ENCODE measurements at places on chromosomes 3 and 15.

DNA sequence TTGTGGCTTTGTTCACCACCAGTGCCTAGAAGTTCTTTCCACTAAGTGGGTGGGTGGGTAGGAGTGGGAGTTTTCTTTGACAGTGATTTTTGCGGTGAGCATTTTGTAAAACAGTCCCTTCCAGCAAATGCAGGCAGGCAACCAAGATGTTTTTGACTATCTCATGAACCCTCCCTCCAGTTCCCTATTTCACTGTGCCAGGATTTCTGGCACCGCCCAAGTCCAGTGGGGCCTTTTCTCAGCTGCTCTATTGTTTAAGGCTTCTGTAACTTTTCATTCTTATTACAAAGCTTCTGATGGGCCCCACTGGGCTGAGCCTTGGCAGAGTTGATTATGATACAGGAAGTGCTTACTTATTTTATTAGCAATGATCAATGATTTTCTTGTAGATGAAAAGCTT, 236.0 kb downstream of the EDEM1 start:
- no peak for DNase-seq

- DNase-seq = no peak
Observed at GRCh38 chr3:37800022-37800551, 61.6 kb upstream of the CTDSPL start.

GRCh38 chr3:192082730-192083660, 622.0 kb downstream of the PYDC2 start:
- DNase-seq = no peak

DNA sequence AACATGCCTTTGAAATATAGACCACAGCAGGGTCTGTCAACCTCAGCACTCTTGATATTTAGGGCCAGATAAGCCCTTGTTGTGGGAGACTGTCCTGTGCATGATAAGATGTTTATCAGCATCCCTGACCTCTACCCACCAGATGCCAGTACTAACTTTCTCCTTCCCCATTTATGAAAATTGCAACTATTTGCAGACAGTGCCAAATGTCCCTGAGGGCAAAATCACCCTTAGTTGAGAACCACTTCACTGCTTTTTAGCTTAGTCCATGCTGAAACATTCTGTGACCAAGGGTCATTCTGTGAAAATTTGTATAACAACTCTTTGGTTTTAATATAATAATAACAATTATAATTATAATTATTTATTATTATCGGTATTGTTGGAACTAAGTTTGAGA, 1032.4 kb downstream of the MCTP2 start:
- no peak for DNase-seq

DNA sequence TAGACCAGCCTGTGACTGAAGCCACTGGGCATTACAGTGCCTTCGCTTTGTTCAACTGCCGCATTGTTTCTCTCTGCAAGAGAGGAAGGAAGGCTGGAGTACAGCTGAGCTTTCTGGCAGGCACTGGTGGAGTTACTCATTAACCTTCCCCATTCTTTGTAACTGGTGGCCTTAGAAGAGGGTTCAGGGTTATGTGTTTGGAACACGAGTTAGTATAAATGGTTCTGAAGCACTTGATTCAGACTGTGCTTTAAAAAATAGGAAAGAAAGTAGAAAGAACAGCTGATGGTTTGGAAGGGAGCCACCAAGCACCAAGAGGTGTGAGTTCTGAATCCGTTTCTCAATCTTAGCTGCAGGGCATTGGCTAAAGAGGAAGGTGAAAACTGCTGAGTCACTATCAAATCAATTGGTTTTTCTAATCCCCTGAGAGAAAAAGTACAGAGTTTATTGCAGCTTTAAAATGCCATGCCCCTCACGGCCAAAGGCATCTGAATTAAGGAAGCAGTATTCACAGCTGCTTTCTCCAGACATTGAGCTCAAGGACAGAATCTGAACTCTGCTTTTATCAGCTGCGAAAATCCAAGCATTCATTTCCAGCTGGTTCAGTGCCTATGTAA, 3.6 kb downstream of the HGD start:
- peak; percentile 14 for DNase-seq

DNA sequence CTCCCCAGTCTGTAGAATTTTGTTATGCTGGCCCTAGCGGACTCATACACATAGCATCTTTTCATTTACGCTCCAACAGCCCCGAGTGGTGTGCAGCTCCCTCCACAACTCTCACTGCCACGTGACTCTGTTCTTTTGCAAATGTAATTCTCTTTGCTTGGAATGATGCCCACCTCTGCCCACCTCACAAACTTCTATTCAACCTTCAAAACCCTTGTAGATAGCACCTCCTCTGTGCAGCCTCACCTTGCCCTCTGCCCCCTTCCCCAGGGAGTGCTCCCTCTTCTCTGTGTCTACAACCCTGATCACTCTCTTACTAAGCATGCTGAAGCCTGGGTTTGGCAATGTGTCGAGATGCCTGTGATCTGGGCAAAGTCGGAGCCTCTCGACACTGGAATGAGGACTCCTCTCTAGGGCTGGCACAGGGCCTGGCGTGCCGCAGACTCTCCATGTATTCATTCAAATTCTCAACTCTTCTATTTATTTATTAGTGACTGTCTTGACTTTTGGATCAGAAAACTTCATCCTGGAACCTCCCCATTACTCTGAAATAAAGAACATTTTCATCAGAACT, 73.5 kb downstream of the MGLL start:
- DNase-seq = no peak

- no peak for DNase-seq
Observed at GRCh38 chr15:33701304-33701696, 267.0 kb upstream of the CHRM5 start.

- DNase-seq = no peak
Observed at GRCh38 chr3:179000144-179000543, 71.5 kb downstream of the ZMAT3 start.

- DNase-seq = no peak
Observed at GRCh38 chr3:71646971-71647370, 63.4 kb upstream of the FOXP1 start.

- DNase-seq = peak; percentile 76
Observed at GRCh38 chr3:52238761-52239701, at the start of gene TWF2. TWF2 (minus strand) TSS chr3:52239158; CDS start chr3:52239016, 142 bp downstream.

GRCh38 chr3:122989856-122990575, 37.5 kb downstream of the SEMA5B start:
- no peak for DNase-seq

GRCh38 chr15:100349321-100349695, 7.5 kb upstream of the ADAMTS17 start:
- DNase-seq = no peak

- peak; percentile 85 for DNase-seq
Observed at GRCh38 chr15:66774001-66774814, 72.2 kb downstream of the SMAD6 start.

DNA sequence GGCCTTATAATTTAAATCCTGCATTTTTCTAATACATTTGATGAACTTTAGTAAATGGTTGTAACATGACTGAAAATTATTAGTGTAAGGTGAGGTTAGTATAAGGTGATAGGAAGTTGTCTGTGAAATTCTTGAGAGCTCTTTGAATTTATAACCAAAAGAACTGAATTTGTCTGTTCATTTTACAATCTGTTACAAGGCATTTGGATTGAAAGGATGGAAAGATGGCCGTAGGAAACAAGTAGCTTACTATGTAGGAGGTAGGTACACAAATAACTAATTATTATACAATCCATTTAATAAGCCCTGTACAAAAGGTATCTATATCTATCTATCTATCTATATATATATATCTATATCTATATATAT, 6.6 kb downstream of the DIPK2A start:
- DNase-seq = no peak

GRCh38 chr3:72065872-72066641, 281.1 kb upstream of the PROK2 start:
- DNase-seq = no peak

DNA sequence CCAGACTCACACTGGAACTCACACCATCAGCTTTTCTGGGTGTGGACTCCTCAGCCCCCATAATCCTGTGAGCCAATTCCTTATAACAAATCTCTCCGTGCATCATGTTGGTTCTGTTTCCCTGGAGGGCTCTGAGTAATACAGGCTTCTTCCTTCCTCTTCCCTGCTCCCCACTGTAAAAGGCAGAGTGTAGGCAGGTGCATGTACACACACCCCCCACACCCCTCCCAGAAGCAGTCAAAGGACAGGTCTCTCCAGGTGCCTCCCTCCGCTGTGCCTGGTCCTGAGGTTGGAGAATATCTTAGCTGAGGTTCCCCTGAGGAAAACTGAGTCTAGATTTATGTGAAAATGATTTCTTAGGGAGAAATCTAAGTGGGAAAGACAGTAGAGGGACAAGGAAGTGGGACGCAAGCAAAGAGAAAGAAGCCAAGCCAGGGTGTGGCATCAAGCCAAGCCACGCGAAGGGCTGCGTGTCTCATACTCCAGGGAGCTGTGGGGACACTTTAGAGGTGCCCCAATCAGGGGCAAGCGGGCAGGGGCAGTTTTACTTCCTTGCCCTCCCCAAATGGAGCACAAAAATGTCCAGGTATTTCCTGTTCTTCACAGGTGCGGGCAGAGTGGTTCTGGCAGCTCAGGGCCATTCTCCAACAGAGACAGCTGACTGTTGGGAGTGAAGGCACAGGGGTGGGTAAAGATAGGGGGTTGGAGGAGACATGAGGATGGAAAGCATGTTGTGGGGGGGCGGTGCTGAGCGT, 86.6 kb downstream of the HMG20A start:
- DNase-seq = no peak

DNA sequence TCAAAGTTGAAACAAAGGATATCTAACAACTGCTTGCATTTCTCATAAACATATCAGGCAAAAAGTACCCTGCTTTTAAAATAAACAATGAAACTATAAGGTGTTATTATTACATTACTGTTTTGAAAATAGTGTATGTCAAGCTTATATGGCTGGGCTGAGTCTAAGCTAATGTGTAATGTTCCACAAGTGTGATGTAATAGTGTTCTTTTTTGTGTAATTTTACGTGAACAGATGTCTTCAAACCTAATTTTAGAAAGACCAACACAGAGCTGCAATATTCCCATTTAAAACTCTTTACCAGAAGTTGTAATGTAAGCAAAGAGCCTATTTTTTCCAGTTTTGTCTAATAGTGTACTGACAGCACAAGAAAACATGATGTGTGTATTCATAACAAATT, 34.0 kb downstream of the MINDY2 start:
- no peak for DNase-seq

DNA sequence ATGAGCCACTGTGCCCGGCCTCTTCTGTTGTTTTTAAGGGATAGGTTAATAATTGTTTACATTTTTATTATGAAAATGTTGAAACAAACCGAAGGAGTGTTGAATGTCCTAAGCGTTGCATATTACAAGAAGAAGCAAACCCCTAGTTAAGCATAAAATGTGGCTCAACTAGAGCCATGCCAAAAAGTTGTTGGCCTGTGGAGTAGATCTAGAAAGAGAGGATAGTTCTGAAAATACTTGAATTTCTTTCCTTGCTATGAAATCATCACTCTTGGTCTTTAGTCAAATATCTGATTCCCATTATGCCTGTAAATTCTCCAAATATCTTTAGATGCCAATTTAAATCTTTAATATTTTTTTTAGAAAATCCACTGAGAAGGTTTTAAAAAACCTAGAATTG, 12.8 kb downstream of the RBP2 start:
- no peak for DNase-seq

- no peak for DNase-seq
Observed at GRCh38 chr3:15287565-15288330, 44.6 kb downstream of the SH3BP5 start.

- DNase-seq = no peak
Observed at GRCh38 chr3:104555728-104556127, 811.0 kb upstream of the ALCAM start.

DNA sequence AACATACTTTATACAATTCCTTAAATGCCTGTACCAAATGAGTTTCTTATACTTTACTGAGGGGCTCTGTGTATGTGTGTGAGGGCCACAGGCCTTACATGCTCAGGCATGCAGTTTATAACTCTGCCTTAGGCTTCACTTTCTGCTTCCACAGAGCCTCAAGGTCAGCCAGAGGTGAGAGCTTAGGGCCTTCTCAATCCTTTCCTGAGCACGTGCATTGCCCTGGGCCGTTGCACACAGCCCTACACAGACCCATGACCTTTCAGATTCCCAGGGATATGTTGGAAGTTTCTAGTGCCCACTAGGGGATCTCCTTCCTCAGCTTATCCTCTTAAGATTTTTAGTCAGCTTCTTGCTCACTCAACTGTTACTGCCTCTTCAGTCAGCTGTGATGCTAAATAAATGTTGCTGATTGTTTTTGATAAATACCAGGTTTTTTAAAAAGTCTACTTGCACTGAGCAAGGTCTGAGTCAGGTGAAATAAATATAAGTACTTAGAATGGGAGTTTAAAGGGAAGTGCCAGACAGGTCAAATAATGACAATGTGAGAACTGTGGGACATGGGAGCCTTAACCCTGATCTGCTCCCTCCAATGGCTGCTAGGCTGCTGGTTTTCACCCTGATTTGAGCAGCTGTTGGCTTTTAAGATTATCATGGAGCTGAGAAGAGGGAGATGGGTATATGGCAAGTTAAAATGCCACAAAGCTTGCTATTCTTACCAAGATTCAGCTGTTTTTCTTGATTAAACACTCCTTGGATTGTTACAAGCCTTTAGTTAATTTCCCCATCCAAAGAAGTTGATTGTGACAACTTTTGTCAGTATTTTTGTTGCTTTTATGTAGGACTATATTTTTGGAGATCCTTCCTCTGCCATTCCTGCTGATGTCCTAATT, 169.5 kb downstream of the PLD1 start:
- DNase-seq = no peak

DNA sequence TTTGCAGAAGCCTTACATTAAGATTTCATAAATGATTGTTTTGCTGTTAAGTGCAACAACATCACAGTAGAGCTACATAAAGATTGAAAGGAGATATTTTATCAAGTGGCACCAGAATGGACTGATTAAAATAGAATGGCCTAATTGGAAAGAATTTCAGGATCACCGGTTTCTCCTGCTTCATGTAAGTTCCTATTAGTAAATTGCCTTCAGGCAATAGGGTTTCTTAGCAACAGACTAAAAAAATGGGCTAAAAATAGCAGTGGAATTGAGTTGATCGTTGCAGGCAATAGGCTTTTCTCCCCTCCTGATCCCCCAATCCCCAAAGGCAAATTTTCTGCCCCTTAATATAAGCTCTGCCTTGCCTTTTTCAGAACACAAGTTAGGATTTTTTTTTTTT, 917 bp downstream of the LNP1 start:
- DNase-seq = no peak

GRCh38 chr3:53080612-53081205, 34.8 kb upstream of the SFMBT1 start:
- DNase-seq = no peak

- DNase-seq = no peak
Observed at GRCh38 chr3:31092748-31093589, 198.5 kb upstream of the GADL1 start.

DNA sequence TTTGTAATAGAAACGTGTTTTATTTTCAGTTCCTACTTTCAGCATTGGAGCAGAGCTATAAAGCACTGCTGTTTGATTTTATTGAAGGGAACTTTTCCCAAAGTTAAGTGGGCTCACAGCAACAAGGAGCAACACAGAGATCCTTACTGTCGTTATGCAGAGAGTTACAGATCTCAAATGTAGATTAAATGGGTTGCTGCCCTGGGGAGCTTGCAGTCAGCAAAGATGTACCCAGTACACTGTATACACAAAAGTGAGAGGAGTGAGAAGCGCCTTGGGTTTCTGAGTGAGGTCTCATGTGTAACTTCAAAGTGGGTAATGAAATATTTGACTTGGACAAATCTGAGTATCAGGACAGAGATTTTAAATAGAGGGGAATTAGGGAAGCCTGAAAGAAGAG, 47.7 kb downstream of the MED12L start:
- no peak for DNase-seq
